Lower leg skin (tissue), 4 donors: ENCODE measurements at places on chromosomes 3 and 15. TPM values are rescaled to one million over a fixed set of nuclear protein-coding genes. Genes with fewer than 3 reads are reported as not detected.

CDHR4 gene
- total RNA-seq, result not detected

TIMMDC1 gene
- 41.9 TPM for total RNA-seq

TM4SF18 gene
- total RNA-seq, result 3.1 TPM

PRKCD gene
- 35.8 TPM for total RNA-seq

FAM43A gene
- 56.0 TPM for total RNA-seq

HDC gene
- 0.38 TPM for total RNA-seq

PLIN1 gene
- total RNA-seq, result 30.9 TPM

ITIH4 gene
- 3.6 TPM for total RNA-seq
